ENCODE measurements at places on chromosomes 11 and 22.
A peak's percentile ranks its signal among the peaks of the same experiment; 100 is the strongest.

- no peak for DNase-seq
Measured at GRCh38 chr11:2123628-2123960, 15.6 kb downstream of the IGF2 start.

GRCh38 chr11:130478204-130478701, 29.8 kb downstream of the ADAMTS15 start:
- DNase-seq, result peak; percentile 16

- peak; percentile 33 for DNase-seq
Measured at GRCh38 chr11:34823639-34824038, 92.5 kb downstream of the APIP start.

- DNase-seq, result no peak
Measured at GRCh38 chr11:11558396-11558795, 63.4 kb downstream of the GALNT18 start.

- peak; percentile 78 for DNase-seq
Measured at GRCh38 chr22:27801202-27801615, 347 bp downstream of the MN1 start.

GRCh38 chr11:14519597-14519916, 629 bp downstream of the PSMA1 start:
- no peak for DNase-seq

DNA sequence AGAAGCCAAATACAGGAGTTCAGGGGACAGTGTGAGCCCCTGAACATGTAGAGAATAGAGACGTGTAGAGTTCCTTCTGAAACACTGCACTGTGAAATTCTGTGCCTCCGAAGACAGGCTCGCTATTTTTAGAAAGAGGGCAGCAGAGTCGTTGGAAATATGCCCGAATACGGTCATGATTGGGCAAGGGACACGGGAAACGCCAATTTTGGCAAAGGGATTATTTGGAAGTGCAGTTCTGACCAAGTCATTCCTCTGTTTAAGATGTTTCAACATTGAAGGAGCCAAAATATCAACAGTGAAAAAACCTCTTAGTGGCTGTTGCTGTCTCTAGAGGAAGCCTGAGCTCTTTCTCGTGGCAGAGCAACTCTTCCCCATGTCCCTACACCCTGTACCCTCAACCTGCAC, 9.5 kb upstream of the CBX6 start:
- no peak for DNase-seq

- peak; percentile 91 for DNase-seq
Measured at GRCh38 chr11:2533587-2534133, 88.9 kb downstream of the KCNQ1 start.

DNA sequence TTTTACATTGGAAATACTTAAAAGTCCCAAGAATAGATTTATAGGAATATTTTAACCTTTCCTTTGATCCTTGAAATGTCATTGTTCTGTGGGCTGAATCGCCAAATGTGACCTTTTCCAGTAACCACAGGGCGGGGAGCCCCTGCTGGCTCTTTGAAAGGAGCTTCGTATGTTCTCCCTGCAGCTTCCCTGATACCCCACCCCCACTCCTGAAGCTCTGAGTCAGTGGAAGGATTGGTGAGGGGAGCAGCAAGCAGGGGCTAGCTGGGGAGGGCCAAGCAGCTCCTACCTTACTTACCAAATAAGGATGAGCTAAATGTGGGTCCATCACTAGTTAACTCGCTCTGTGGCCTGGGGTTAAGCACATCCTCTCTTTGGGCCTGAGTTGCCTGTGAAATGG, 87.7 kb downstream of the CHST1 start:
- peak; percentile 37 for DNase-seq

DNA sequence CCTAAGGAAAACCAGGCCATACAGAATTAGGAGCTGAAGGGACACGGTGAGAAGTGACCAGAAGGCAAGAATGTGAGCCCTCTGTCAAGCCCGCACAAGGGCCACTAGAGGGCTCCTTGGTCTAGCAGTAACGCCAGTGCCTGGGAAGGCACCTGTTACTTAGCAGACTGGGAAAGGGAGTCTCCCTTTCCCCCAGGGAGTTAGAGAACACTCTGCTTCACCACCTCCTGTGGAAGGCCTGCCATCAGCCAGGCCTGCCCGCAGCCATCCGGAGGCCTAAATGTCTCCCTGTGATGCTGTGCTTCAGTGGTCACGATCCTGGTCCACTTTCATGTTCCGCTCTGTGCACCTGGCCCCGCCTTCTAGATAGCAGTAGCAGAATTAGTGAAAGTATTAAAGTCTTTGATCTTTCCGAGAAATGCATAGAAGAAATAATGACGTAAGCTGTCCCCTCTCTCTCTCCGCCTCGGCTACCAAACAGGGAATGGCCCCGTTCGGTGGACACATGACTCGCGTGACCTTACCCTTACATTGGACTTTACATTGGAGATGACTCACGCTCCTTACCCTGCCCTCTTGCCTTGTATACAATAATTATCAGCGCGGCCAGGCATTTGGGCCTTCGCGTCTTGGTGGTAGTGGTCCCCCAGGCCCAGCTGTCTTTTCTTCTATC, 10.7 kb upstream of the GSTP1 start:
- peak; percentile 84 for DNase-seq

- DNase-seq, result peak; percentile 70
Measured at GRCh38 chr11:72787216-72788104, 6.4 kb downstream of the STARD10 start.

GRCh38 chr22:37333724-37334460, 51.6 kb downstream of the CYTH4 start:
- DNase-seq, result no peak

GRCh38 chr11:44645827-44646226, 80.4 kb downstream of the CD82 start:
- DNase-seq, result no peak

GRCh38 chr11:87428266-87428665, 390.5 kb downstream of the TMEM135 start:
- DNase-seq, result no peak

DNA sequence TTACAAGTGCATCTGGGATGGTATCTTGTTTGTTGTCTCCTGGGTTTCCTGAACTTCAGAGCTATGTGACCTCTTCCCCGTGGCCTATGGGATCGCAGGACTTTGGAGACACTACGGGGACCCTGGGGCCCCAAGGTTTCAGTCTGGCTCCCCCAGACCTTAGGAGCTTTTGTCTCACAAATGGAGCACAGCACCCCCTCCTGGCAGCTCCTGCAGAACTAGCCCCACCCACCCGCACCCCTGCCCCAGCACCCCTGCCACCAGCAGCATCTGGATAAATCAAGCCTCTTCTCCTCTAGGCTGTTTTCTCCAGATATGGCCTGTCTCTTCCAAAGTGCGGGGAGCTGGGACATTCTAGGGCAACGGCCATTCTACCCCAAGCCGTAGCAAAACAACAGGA, 10.4 kb downstream of the RCOR2 start:
- DNase-seq, result peak; percentile 52

GRCh38 chr11:71470946-71471345, 17.9 kb downstream of the NADSYN1 start:
- no peak for DNase-seq

GRCh38 chr11:108965306-108966001, 300.6 kb downstream of the DDX10 start:
- no peak for DNase-seq

- no peak for DNase-seq
Measured at GRCh38 chr11:112615891-112616290, 345.3 kb upstream of the NCAM1 start.

DNA sequence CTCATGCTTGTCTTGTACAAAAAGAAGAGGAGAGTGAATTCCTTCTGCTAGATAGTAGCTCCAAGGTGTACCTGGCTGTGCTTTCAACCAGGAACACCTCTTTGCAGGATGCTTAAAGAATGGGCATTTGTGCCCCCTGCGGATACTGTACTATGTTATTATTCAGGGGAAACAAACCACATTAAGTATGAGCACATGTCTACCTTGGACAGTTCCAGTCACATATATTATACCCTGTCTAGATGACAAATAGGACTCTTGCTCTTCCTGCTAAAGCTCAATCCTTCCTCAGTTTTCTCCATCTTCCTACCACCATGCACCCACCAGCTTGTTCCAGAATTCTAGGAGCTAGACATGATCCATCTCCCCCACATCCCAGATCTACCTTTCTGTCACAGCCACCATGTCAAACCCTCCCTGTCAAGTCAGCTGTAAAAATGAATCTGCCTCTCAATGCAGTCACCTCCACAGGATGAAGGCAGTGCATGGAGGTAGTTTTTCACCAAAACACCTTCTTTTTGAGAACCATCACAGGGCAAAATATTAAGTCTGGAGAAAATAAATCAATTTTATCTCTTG, 337.4 kb downstream of the LARGE1 start:
- no peak for DNase-seq

GRCh38 chr11:1517117-1518005, 30.8 kb upstream of the MOB2 start:
- no peak for DNase-seq

DNA sequence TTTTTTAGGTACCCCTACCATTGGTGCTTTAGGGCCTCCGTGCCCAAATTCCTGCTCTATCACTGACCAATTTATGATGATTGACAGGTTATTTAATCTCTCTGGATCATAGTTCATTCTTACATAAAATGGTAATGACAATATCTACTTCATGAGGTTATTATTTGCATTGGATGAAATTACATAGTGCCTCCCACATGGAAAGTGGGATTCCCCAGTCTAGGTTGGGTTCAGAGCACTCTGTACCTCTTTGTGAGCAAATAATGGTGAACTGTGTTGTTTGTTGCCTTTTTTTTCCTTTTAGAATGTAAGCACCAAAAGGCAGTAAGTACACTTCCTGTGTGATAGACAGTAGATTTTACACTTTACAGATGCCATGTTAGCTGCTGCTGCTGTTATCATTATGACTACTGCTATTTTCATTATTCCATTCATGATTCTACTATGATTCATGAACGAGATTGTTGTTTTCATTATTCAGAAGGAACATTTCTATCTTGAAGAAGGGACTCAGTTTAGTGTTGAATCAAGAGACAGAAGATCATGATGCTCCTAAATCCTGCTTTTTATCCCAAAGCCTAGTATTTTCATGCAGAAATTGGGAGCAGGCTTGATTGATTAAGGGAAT, 100.8 kb downstream of the ALX4 start:
- no peak for DNase-seq

DNA sequence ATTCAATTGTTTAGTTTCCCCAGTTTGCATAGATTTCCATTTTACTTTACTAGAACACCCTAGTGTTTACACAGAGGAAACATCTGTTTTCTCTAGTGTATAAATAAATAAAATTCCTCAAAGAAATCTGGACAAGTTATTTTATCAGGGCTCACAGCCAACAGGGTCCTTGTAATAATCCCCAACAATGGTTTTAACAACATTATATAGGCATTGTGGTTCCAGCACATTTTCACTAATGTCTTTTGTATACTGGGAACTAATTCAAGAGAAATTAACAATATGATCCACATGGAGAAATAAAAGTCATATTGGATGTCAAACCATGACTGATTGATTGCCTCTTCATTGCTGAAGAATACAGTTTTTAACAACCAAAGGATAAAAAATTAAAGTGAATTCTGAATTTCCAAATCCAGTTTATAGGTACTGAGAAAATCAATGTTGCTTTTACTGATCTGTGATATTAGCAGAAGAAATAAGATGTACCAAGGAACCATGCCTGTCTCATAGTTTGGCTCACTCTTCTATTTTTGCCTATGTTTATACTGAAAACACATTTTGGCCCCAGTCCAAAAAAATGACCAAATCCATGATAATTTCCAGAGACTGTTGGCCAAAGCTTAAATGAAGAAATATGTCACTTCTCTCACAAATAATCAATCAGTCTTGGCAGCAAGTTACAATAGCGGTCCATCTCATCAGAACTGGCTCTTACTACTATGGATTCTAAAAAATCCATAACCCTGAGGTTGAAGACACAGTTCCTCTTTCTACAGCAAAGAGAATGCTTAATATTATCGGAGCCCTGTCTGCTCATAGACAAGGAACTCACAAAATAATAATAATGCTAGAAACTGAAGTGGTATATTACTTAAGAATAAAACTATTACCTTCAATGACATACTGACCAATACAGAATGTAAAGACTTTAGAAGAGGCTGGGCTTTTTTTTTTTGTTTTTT, 1.4 kb upstream of the MS4A13 start:
- no peak for DNase-seq

DNA sequence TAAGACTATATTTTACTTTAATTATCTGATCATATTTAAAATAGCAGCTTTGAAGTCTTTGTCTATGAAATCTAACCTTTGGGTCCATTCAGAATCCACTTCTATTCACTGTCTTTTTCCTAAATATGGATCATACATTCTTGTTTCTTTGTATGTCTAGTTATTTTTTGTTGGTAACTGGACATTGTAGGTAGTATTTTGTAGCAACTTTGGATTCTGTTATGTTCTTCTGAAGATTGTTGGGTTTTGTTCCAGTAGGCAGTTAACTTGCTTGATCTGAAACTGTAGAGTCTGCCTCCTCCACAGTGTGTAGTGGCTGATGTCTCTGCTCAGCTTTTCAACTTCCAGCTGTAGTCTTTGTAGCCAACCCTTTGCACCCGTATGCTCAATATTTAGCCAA, 37.5 kb upstream of the GAL start:
- DNase-seq, result no peak

- DNase-seq, result no peak
Measured at GRCh38 chr11:17458268-17458667, 18.4 kb downstream of the ABCC8 start.

DNA sequence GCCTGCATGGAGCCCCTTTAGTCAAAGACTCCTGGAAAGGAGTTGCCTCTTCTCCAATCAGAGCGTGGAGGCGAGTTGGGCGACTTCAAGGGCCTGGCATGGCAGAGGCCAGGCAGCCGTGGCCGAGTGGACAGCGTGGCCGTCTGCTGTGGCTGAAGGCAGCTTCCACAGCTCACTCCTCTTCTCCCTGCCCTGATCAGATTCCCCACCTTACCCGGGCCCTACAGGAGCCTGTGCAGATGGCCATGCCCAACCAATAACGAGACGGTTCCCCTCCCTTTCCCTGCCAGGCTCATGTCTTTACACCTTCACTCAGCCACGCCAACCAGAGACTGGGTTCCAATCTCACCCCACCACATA, 20.0 kb upstream of the SLC22A12 start:
- DNase-seq, result no peak

DNA sequence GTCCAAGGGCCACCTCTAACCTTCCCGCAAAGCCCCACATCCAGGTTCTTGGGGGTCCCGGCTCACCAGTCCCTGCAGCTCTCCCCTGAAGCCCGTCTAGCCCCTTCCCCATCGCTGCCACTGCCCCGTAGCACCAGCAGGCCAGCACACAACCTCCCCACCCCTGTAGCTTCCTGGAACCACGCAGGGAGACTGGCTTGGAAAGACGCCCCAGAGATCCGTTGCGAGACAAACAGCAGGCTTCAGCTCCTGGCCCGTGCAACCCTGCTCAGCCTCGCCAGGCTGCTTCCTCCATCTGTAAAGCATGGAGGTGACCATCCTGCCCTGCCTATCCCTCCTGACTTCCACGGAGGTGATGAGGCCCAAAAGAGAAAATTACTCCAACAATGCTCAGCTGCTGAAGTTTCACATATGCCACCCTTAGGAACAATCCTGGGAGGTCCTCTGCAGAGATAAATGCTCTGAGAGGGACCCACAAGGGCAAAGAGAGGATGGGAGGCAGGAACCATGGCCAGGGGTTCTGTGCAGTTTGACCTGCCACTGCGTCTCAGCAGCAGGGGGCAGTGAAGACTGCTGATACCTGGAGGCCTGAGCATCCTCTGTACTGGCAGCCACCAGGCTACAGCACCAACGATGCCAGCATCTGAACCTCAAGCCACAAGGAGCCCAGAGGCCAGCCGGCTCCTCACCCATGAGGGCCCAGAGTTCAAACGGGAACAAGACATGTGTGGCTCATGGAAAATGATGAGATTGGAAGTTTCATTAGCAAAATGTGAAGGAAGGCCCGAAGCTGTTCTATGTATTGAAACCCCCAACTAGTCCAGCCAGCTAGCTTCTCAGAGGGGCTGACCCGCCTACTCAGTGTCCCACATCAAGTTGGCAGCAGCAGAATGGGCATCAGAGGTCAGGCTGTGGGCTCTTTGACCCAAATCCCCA, 16.1 kb downstream of the DGCR2 start:
- DNase-seq, result peak; percentile 47

Data from neural progenitor cell (in vitro differentiated cells).